ENCODE measurements at places on chromosomes 13 and 19.

DNA sequence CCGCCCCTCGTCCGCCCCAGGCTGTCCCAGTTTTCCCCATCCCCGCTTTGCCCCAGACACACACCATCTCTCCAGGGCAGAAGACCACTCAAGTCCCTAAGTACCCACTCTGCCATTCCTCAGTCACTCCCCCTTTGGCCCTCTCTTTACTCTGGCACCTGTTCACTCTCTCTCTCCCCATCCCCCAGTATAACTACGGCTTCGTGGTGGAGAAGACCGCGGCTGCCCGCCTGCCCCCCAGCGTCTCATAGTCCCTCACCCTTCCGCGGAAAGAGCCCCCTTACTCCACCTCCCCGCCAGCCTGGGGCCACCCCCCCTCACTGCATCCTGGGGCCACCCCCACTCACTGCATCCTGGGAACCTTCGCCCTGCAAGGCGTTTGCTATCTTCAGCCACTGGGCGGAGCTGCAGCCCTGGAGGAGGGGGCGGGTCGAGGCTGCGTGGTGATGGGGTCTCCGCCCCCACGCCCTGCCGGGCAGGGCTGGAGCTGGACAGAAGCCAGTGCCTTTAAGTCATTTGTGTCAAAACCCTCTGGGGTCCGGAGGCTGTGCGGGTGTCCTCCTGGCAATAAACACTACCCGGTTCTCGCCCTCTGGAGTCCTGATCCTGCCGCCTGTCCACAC is 5.0 kb downstream of the MVB12A start:
- DNase-seq: no peak

GRCh38 chr13:97161582-97162231 is 60.4 kb upstream of the MBNL2 start:
- no peak for DNase-seq

DNA sequence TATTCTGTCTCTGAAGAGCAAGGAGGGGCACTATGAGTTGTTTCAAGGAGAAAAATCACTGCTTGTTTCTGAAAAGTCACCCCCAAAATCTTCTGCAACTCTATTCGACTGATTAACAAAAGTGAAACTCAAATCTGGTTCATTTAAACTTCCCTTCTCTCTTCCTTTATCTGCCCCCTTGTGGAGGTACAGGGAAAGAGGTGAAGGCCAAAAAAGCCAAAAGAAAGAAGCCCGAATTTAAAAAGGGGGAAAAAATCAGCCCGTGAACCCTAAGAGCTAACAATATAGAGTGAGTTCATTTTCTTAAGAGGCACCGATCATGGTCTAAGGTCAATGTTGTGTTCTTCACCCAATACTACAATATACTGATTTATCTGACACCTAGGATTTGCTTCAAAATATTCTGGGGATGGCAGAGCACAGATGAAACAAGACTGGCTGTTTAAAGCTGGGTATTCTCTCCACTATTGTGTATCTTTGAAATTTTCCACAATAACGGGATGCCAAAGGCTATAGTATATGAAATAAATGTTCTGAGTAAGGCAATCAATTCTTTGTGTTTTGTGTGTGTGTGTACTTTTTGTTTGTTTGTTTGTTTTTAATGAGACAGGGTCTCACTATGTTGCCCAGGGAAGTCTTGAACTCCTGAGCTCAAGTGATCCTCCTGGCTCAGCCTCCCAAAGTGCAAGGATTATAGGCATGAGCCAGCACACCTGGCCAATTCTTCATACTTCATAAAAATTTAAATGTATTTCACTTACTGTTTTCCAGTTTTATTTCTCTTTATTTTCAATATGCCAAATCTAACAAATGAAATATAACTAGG is 55.0 kb upstream of the EEF1AKMT1 start:
- no peak for DNase-seq

DNA sequence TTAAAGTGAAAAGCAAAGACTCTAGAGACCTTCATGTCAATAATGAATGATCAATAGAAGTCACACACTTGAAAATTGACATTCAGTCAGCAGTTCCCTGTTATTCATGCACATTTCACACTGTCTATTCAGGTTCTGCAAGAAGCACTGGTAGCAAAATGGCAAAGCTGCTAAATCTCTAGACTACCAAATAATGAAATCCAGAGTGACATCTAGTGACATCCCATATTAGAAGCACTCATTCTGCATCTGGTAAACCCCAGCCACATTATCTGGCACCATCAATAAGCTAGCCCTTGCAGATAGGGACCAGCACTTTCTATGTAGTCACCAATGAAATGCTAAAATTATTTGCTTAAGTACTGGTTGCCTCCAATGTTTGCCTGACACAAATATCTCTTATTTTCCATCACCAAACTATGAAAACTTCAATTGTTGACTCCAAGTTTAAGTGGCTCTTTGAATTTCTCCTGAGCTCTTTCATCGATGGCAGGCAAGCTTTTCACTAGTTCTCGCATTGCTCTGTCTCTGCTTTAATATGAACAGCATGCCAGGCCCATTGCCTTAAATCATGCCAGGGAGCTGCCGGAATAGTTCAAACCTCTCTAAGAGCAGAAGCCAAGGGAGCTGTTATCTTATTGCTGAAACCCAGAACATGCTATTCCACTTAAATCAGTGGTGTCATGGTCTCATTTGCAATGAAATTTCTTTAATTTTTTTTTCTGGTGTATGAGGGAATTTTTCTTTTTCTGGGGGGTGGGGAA is 409.9 kb downstream of the MZT1 start:
- DNase-seq: no peak

DNA sequence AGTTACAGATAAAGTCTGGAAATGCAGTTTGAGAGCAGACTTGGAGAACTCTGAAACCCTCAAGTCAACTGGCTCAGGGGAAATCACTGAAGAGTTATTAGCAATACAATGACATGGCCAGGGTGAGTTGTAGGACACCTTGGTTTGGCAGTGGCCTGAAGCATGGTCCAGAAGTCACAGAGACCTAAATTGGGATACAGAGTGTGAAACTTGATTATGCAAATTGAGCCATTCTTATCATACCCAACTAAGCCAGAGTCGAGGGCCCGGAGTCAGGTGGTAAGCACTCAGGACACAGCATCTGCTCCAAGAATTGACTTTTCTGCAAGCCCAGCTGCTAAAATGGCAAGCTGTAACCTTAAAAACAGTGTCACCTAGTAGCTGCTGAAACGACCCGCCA is 224.5 kb downstream of the DCLK1 start:
- no peak for DNase-seq

- DNase-seq: no peak
These were observed 392.5 kb downstream of the DIAPH3 start for GRCh38 chr13:59771272-59771671.
